ENCODE measurements at places on chromosomes 1 and 21.

DNA sequence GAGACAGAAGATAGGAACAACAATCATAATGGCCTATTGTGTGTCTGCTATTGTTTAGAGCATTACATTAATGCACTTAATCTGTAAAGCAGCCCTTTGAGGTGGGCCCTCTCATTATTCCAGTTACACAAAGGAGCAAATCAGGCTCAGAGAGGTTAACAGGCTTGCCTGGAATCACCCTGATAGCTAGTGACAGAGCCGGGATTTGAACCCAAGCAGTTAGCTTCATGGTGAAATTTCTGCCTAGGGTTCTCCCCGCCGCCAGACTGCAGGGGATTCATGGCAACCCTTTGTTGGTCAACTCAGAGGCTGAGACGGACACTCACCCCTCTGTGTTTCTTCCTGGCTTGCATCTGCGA, 7.1 kb downstream of the HEYL start:
- DNase-seq, result no peak

DNA sequence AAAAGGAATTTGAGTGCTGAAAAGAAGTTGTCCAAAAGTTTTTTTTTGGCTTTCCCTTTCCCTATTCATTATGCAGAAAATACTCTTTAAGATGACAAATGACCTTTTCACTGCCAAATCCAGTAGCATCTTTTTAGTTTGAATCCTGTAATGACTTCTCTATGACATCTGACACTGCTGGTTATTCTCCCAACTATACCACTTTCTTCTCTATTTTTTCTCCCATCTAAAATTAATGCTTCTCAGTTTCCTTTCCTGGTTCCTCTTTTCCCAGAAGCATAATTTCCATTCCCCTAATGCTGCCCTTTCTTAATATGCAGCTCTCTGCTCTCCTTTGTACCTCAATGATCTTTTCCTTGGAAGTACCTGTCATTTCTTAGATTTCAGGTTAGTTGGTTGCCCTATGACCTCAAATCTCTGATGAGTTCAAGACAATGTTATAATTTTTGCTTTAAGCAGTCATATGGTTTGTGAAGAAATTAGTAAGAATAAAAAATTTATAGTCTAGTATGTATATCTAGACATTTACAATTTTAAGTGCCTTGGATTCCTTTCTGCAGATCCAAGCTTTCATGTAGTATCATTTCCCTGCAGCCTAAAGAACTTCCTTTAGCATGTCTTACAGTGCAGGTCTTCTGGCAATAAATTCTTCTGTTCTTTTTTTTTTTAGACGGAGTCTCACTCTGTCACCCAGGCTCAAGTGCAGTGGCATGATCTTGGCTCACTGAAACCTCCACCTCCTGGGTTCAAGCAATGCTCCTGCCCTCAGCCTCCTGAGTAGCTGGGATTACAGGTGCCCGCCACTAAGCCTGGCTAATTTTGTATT, 150.8 kb downstream of the CDC42BPA start:
- DNase-seq, result no peak

- DNase-seq, result peak; percentile 86
These were observed 113.4 kb upstream of the SPAG17 start for GRCh38 chr1:118298397-118298796.

DNA sequence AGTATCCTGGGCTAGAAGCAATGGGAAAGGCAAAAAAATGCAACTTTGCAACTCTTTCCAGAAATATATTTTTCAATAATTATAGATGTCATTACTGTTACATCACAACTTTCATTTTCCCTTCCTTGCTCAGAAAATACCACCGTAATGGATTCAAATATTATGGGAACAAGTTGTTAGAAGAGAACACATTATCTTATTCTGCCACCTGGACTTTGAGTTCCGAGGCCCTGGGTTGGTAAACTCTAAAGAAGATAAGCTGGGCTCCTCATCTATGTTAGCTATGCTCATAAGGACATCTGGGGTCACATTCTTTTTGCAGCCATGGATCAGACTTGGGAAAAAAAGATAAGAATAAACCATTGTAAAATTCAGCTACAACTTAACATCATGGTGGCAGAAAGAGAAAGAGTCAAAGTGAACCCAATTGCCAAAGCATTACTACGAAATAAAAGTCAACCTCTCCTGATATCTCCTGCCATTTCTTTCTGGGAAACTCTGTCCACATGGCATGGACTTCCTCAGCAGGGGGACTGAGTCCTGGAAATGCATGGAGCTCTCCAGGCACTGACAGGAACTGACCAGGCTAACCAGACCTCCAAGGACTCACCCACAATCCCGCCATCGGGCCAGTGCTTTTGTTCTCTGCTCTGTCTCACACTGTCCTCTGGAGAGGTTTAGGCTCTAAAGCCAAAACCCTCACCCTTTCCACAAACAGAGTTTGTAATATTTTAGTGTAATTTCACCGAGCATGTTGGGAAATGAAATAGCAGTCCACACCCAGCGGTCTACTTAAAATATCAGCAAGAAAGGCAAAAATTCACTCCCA, 499.1 kb upstream of the RUNX1 start:
- DNase-seq, result no peak

DNA sequence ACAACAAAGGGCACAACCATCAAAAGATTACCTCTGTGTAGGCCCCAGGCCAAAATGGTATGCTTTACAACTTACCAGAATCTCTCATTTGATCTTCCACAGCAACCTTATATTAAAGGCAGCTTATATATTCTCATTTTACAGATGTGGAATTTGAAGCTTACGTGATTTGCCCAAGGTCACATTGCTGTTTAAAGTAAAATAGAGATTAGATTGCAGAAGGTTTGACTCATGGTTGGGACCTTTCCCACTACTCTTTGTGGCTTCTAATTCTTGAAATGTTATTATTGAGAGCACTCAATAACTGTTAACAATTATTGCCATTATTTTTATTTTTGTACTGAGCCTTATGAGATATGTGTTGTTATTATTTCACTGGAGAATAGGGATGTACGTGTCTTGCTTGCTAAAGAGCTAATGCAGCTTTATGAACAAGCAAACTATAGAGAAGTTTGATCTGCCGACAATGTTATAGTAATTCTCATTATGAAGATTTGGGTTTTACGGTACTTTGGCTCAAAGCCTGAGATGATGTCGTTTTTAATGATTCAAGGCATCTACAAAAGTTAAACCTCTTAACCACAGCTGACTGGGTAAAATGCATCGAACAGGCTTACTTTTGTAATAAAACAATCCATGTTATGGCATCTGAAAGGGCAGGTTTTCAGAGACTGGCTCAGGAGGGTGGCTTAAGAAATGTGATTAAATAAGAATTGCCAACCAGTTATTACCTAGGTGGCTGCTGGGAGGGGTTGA, 43.3 kb upstream of the TSNAX start:
- no peak for DNase-seq

- DNase-seq, result no peak
These were observed 2.9 kb upstream of the ZNF496 start for GRCh38 chr1:247334378-247335133.

Measured in tongue (tissue), 3 donors.